Right ventricle myocardium inferior (tissue), 1 donor: ENCODE measurements at places on chromosomes 1 and 21. TPM values are rescaled to one million over a fixed set of nuclear protein-coding genes. Genes with fewer than 3 reads are reported as not detected.

DNA sequence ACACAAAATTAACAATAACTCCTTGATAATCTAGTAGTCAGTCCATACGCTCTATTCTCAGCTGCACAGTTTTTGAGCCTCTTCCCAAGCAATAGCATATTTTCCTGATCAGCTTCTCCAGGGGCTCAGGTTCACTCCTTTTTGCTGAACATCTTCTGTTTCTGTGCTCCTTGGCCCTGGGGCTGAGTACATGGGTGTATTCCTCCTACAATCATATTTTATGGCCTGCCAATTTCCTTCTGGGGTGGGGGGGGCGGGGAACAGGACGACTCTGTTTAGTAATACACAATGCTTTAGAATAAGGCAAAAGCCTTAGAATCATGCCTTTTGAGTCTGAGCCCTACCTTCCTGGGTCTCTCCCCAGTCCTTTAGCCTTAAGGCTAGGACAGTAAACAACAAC, 8.5 kb downstream of the CLDN19 start:
- no peak for DNase-seq

GRCh38 chr1:2239013-2239370, 10.9 kb downstream of the SKI start:
- no peak for DNase-seq

DNA sequence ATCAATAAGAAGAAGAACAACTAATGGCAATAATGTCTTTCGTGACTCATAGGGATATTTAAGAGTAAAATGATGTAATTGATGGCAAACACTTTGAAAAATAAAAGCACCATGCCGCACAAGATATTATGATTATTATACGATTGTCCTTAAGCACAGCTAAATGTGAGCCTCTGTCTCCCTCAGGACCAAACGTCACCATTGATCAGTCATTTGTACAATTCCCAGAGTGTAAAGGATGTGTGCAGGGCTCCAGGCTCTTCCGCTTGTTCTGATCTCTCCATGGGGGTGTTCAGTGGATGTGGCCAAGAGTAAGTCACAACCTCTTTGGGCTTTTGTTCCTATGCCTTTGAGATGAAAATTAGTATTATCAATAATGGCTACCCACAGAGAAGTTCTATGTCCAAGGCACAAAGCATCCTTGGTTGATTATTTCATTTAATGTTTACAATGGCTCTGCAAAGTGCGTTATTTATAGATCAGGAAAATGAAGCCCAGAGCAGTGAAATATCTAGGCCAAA, 17.7 kb upstream of the C1orf87 start:
- DNase-seq, result no peak

AADACL4 gene
- total RNA-seq, result not detected

DNA sequence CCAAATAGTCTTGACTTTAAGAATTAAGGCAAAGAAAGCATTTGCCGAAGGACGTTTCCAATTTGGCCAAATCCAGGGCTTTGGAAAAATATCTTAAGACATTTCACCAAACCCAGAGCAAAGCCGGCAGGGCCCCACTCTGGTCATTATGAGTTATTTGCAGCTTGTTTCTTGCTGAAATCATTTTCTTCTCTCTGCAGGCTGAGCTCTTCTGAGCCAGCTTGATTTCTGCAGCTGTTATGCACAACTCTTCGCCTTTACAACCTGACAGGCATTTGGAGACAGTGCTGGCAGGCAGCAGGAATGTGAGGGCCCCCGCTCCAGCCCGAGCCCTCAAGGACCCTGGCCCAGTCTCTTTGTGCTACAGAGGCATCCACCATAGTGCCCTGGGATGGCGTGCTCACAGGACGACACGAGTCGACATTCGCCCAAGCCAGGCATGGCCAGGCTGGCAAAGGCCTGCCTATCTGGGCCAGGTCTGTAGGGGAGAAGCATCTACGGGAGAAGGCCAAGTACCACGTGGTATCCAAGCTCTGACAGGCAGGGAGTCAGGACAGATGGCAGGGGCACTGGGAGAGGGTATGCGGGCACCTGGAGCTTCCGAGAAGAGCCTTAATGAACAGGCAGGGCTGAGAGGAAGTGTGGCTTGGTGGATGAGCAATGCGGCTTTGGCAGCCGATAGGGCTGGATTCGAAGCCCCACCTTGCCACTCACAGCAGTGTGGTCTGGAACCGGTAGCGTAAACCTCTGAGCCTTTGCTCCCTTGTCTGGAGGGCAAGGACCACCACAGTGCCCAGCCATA, 32.3 kb downstream of the SYF2 start:
- DNase-seq, result no peak

DNA sequence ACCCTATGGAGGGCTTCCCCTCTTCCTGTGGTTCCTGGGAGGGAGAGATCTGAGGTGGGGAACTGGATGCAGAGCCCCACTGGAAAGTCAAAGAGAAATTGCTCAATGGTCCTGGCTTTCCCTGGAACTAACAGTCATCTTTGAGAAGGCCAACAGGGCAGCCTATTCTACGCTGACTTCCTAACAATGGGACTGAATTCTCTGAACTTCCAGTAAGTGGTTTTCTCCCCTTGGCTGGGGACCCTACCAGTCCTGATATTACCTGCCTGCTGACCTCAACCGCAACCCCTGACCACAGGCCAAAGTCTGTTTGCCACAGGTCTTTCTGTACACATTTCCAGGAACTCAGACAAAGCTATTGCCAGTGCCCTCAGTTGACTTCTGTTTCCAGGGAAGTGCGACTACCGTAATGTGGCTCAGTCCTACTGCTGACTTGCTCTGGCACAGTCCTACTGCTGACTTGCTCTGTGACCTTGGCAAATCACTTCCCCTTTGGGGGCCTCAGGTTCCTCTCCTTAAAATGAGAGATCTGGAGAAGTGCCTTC, 55.3 kb downstream of the C8B start:
- no peak for DNase-seq

GRCh38 chr21:45029298-45029947, 45.0 kb upstream of the ADARB1 start:
- no peak for DNase-seq

DNA sequence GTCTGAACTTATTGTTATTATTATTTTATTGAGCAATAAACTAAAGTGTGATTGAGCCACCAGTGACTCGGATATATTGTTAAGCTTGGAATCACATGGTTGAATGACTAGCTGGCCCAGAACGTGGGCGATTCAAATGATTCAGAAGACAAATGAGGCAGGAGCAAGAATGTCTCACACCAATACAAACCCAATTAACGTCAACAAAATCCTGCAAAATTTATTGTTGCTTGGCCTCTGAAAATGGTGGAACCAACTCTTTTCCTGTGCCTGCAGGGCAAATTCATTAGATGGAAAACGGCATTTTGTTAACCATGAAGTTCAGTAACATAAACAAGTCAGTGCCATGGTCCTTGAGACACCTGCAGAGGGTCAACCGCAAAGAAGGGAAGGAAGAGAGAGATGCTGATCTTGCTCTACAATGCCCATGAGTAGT, 482.0 kb downstream of the SETD4 start:
- DNase-seq, result no peak

DNA sequence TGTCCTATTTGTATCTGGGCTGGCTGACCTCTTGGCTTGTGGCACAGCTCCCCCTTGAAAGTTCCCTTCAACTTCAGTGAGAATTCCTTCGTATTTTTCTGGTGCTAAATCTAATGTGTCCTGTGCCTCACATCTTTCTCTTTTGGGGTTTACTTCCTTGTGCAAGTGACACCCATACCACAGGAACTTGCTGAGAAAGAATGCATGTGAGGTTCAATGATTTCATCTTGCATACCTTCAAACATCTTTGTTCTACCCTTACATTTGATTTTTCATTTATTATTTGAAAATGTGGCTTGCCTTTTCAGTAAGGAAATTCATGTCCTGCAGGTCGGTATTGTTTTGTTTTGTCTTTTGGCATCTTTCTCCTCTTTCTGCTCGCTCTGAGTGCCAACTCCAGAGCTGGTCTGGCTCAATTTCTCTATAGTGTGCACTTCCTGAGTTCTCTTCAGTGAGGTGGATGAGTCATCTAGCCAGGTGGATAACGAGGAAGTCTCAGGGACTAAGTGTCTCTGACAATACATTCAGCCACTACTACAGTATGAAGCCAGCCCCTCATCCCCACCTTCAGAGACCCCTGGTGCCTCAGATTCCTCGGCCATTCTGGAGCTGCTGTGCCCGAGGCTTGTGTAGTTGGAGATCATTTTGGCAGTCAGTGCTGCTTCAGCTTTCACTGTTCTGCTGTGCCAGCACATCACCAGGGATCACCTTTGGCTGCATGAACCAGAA, 59.5 kb downstream of the RIPK4 start:
- DNase-seq, result peak; percentile 11

DNA sequence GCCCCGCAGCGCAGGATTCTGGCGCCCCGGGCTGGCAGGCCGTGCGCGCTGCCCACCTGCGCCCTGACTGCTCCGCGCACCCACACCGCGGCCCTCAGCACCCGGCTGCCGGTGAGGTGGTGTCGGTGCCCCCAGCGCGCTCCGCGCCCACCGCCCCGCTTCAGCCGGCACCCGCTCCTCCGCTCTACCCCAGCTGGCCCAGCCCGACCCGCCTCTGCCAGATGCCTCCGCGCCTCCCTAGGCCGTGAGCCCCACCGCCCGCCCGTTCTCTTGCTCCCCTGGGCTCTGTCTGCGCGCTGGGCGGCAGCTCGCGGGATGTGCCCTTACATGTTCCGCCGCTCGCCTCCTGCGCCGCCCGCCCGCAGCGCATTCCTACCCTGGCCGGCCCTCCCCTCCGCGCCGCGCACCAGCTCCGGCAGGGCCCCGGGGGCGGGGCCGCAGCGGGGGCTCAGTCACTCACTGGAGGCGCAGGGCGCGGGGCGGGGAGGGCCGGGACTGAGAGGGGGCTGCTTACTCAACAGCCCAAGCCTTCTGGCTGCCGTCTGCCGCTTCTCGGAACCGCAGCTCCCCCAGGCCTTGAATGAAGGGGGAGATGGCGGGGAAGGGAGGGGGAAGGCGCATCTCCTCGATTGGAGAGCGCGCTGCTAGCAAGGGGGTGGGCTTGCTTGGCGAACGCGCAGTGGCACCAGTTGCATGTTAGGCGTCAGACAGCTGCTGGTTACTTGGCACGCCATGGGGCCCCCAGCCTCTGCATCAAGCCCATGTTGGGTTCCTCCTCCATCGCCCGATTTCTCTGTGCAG, at the start of gene PHLDA3:
Gene PHLDA3, minus strand, starts transcription at position 345 of the 801 bp plus-strand sequence. CDS start 402 bp downstream, outside the sequence.
- DNase-seq, result peak; percentile 94

DNA sequence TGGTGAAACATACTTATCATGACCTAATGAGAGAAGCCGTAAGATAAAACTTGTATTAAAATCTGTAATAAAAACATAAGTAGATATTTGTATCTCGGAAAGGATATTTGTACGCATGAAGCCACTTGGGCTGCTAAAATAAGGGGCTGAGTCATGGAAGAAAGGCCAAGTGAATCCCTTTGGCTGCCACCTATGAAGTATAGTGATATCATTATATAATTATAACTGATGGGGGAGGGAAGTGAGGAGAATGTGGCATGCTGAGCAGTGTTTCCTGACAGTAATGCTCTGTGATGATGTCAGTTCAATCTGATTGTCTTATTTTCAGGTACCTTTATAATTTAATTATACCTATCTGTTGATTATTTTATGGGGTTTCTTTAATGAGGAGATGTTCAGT, 13.6 kb downstream of the RWDD3 start:
- DNase-seq, result no peak

GRCh38 chr1:54112705-54113368, 40.0 kb downstream of the CDCP2 start:
- no peak for DNase-seq

- DNase-seq, result peak; percentile 78
These were observed 13.7 kb downstream of the MTHFR start for GRCh38 chr1:11792106-11792505.

DNA sequence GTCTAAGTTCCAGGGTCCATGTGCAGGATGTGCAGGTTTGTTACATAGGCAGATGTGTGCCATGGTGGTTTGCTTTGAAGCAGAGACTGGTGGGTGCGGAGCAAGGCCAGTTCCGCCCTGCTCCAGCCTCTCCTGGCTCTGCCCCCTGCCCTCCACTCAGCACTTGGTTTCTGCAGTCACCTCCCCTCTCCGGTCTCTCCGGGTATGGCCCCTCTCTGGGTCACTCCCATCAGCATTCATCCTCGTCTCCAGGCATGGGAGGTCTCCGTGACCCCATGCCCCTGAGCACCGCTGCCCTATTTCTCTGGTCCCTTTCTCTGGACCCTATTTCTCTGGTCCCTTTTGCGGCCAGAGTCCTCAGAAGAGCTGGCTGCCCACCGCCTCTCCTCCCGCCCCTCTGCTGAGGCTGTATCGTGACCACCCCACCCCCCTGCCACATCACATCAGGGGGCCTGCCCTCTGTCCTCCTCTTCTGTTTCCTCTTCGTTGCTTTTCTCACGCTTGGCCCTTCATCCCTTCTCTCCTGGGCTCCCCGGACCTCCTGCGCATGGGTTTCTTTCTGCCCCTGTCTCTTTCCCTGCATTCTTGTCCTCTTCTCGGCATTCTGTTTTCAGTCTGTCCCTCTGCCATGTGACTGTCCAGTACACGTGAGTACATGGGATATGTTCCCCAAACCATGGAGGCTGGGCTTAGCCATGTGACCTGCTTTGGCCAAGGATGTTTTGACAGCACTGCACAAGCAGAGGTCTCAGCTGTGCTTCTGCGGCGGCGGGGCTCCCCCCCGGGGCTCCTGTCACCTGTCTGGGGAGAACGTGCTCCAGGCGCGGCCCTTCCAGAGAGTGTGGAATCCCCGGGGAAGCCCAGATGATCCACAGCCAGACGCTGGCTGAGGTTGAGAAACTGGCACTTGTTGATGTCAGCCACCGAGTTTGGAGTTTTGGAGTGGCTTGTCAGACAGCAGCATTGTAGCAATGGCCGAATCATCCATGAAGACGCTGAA, 54.4 kb upstream of the C1orf174 start:
- DNase-seq, result no peak

DNA sequence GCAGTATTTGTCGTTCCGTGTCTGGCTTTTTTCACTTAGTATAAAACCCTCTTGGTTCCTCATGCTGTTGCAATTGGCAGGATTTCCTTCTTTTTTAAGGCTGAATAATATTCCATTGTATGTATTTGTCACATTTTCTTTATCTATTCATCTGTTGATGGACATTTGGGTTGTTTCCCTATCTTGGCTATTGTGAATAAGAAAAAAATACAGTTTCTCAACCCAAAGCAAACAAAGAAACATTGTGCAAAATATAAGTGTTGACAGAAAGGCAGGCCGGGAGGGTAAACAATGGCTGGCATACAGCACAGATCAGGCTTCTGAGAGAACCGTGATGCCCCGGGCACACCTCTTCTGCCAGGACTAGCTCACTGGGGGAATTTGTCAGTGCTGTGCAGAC, 26.9 kb downstream of the NENF start:
- no peak for DNase-seq

DNA sequence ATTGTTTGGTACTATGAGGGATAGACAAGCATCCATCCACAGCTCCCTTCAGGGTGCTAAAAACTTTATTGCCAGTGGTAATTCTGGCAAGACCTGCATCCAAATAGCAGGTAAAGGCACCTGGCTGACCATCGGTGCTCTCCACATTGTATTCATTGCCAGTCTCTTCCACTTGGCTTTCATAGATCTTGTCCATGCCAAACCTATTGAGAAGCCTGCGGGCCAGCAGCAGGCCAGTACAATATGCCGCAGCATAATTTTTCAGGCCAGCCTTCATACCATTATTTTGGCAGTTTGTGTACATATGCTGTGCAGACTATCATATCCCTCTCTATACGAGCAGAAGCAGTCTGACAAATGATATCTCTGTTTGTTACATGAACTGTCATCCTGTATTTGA, 70.2 kb downstream of the SWT1 start:
- DNase-seq, result no peak
